ENCODE measurements at places on chromosomes 7 and 10. TPM values are rescaled to one million over a fixed set of nuclear protein-coding genes. Genes with fewer than 3 reads are reported as not detected.

Gene TMEM140
- not detected for total RNA-seq

Gene UPK3BL1
- total RNA-seq: 20.6 TPM

Gene FAM237B
- not detected for total RNA-seq

GRCh38 chr10:4191354-4191753 lies 406.3 kb upstream of the KLF6 start:
- peaks cover 1% of the 10 kb centered on the region for H3K4me1 ChIP-seq
- no peaks in the 10 kb centered on the region for H3K27me3 ChIP-seq
- H3K4me3 ChIP-seq: no peak overlapping the region
- H3K27ac ChIP-seq: no peak overlapping the region
- H3K36me3 ChIP-seq: no peaks in the 10 kb centered on the region
